ENCODE measurements at places on chromosomes 16 and 17.

- no peak for DNase-seq
Observed at GRCh38 chr17:80260791-80261158, at the start of gene RNF213. RNF213 (plus strand) TSS chr17:80260852; CDS start chr17:80263682, 2,830 bp downstream.

DNA sequence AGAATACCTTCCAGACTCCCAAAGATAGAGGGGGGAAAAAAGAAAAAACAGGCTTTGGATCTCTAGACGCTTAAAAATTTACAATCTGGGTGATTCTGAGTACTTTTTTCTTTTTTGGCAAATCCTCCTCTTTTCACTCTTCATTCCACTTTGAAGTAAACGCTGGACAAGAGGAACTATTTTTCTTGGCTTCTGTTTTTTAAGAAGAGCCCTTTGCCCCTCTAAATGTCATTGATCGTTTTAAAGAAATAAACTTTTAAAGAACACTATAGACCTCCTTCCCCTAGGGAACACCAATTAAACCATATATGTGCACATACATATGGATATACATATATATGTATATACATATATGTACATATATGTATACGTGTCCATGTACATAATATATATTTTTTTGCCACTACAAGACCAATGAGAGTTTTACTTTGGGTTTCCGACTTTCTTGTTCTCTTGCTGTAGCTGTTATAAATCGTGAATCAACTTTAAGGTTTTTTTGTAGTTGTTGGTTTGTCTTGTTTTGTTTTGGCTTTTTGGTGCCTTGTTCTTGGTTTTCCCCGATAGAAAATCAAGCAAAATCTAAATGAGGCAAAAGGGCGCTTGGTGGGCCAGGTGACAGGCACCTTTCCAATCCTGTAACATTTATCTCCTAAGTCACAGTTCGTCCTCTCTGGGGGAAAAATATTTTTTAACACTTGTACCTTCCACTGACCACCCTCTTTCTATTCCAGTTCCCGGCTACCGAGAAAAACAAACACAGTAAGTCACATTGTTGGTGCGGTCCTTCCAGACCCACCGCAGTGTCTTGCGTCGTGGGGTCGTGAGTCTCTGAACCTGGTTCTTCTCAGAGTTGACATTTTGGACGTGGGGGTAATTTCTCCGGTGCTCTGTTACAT, 4.4 kb downstream of the FOXF1 start:
- DNase-seq, result no peak

- no peak for DNase-seq
Observed at GRCh38 chr17:60091908-60092331, 13.2 kb upstream of the HEATR6 start.

DNA sequence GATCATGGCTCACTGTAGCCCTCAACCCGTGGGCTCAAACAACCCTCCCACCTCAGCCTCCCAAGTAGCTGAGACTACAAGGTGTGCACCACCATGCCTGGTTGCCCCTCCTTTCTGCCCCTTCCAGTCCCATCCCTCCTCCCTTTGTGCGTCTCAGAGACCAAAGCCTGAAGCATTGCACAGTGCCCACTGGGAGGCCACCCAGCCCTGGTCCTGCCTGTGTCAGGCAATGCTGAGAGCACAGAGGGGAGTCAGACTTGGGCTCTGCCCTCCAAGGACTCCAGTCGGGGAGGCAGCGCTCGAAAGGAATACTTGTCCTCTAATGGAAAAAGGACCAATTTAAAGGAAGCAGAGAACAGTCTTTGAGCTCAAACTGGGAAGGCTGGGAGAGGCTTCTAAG, 20.4 kb downstream of the RAI1 start:
- DNase-seq, result no peak

DNA sequence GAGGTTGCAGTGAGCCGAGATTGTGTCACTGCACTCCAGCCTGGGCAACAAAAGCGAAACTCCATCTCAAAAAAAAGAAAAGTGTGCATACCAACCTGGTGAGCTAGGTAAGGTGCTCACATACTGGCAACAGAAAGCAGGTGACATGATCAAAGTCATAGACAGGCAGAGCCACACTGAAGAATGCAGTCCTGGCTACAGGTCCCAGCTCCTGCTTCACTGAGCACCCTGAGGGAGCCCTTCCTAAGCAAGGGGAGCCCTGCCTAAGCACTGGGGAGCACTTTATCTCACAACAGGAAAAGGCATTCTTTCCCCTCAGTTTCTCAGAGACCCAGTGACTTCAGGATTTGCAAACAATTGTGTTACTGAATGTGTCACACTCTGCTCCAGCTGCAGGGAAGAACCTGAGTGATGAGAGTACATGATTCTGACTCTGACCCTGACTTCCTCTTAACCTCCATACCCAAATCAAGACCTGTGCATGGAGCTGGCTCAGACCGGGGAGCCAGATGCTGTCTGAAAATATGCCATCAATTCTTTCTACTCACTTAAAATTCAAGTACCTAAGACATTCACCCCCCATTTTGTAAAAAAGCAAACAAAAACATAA, 40.5 kb downstream of the ANKRD11 start:
- no peak for DNase-seq

Data from stimulated activated CD4-positive, alpha-beta T cell treated with anti-CD3 and anti-CD28 coated beads, TNF-alpha, amount 100 ng/mL, for 4 hours (primary cell).